Brain pericyte (primary cell): ENCODE measurements at places on chromosomes 7 and 10.
A peak's percentile ranks its signal among the peaks of the same experiment; 100 is the strongest.

- no peak for DNase-seq
These were observed 223.7 kb downstream of the SNX10 start for GRCh38 chr7:26515314-26515842.

- DNase-seq: no peak
These were observed 76.3 kb downstream of the FOXI2 start for GRCh38 chr10:127813290-127813689.

GRCh38 chr7:19610194-19610943, 98.5 kb downstream of the POLR1F start:
- DNase-seq: no peak

DNA sequence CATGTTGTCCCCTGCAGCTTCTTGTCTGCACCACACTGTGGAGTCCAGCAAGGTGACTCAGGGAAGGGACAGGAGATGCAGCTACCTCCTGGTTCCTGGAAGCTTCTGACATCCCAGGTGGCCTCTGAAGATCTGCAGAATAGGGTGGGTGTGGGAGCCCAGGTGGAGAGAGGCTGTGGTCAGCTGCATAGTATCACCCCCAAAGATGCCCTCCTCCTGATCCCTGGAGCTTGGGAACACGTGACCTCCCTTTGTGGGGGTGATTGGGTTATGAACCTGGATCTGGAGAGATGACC, 25.4 kb downstream of the CALML3 start:
- DNase-seq: no peak

DNA sequence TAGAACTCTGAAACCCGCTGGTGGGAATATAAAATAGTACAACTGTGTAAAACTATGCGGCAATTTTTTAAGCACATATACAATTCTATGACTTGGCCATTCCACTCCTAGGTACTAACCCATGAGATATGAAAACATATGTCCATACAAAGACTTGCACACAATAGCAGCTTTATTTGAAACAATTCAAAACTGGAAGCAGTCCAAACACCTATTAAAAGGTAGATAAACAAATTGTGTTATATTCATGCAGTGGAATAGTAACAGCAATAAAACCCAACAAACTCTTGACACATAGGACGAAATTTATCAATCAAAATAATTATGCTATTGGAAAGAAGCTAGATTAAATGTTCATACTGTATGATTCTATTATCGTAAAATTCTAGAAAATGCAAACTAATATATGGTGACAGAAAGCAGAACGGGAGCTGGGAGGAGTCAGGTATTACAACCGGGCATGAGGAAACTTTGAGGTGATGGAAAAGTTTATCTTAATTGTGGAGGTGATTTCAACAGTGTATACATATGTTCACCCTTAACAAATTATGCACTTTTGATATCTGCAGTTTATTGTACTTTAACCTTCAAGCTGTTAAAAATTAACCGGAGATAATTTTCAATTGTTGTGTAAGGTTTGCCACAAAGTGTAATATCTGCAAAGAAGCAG, 803 bp upstream of the STK31 start:
- no peak for DNase-seq

- no peak for DNase-seq
These were observed 35.6 kb upstream of the ATP6V0A4 start for GRCh38 chr7:138833596-138833995.

GRCh38 chr10:131270461-131271190, 40.9 kb downstream of the TCERG1L start:
- DNase-seq: no peak

- no peak for DNase-seq
These were observed 304.7 kb upstream of the AOAH start for GRCh38 chr7:37028909-37029440.

DNA sequence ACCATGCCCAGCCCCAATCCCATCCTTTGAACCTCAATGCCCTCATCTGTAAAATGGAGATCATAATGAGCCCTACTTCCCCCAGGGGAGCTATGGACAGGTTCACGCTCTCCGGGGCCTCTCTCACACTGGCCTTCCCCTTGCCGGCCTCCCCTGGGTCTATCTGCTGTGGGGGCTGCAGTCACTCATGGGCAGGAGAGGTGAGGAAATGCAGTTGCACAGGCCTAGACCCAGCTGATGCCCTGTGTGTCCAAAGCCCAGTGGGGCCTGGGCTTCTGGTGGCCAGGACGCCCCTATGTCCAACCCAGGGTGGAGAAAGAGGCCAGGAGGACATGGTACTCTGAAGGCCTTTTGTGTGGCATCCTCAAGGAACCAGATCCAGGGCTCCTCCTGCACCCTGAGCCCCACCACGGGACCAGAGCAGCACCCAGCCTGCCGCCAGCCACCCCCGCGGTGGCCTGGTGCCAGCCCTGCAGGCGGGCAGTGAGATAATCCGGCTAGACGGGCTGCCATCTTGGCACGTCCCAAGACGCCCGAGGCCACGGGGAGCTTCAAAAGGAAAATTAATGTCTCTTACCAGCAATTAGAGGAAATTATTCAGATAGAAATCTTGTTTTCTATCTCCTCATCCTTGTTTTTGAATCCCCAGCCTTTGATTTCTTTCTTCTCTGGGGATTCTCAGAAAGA, 39.0 kb downstream of the MYL10 start:
- no peak for DNase-seq

DNA sequence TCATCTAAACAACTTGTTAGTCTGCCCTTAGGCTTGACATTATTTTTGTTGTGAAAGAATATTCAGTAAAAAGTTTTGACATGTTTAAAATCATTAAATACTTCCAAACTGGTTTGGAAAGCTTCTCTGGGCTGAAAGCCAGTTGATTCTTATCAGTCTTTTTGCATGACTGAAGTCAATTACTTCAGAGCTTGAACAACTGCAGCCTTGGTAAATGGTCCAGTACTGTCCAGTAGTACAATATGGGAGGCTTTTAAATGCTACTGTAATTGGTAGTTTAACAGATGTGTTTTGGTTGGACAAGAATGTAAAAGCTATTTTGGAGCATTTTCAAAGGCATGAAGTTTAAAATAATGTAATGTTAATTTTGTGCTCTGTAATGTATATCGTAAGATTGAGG, 103.4 kb downstream of the SDK1 start:
- no peak for DNase-seq

DNA sequence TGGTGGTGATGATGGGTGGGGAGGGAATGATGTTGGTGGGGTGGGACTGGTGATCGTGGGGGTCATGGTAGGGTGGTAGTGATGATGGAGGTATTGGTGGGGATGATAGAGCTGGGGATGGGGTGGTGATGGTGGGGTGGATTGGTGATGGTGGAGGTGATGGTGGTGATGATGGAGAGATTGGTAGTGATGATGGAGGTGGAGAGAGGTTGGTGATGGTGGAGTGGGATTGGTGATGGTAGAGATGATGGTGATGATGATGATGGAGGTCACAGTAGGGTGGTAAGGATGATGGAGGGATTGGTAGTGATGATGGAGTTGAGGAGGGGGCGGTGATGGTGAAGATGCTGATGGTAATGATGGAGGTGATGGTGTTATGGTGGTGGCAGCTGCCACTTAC, 155.3 kb downstream of the EXOC4 start:
- no peak for DNase-seq

- no peak for DNase-seq
These were observed 610.5 kb upstream of the PFKP start for GRCh38 chr10:2456834-2457233.

GRCh38 chr7:80699721-80700256, 61.3 kb downstream of the CD36 start:
- DNase-seq: no peak

DNA sequence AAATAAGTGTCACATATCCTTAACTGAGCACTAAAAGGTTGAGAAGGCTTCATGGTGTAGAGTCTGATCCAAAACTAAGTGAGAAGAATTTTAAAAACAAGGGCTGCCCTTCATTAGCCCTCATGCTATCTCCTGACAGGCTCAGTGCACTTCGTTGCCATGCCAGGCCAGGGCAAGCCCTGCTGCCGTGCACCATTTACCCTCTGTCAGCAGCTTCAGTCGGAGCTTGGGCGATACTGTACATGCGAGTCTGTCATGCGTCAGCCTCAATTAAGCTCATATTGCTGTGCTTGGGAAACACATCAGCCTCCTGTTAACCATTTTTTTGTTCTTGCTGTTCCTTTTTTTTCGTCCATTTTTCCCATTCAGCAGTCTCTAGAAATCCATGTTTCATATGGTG, 166.6 kb downstream of the VTI1A start:
- DNase-seq: no peak

- no peak for DNase-seq
These were observed 44.7 kb downstream of the KLF6 start for GRCh38 chr10:3740157-3740871.

- DNase-seq: no peak
These were observed 180.8 kb downstream of the CCDC71L start for GRCh38 chr7:106480161-106480579.

DNA sequence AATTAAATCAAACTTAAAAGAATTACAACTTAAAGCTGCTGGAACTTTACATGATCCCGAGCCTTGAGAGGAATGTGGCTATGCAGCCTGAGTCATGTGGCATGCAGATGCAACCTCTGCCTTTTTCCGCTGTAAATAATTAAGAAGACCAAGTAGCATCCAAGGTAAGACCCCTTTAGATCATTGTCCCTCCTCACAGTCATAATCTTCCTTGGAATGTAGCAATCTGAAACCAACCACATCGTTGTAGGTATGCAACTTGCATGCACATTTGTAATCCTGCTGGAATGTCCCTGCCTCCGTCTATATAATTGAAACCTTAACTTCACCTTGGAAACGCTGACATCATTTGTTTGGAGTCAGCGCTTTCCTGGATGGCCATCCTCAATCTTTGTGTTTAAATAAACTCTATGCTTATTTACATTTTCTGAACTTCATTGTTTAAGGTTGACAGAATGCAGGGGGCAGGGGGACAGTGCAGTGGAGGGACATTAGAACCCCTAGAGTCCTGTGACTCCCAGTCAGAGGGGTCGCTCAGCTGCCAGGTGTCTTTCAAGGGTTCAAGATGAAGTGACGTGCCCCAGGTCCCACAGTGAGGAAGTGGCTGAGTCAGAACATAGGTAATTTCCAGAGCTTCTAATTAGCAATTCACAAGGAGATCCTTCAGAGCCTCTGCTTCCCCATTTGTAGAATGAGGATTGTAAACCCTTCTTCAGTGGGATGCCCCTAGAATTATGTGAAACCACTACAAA, 110.7 kb downstream of the RALA start:
- DNase-seq: peak; percentile 12

DNA sequence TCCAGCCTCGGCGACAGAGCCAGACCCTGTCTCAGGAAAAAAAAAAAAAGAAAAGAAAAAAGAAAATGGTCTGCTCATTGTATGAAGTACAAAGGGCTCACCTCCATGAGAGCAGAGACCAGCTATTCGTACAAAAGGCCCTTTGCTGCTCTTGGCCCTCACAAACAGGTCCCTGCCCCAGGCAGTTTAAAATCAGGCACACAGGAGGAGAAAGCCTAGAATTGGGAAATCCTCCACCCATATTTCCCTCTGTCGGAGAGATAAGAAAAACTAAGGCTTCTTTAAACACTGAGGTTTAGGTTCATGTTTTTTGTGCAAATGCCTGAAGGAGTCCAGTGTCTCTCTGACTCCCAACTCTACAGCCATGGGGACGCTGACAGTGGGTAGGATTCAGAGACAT, 15.1 kb downstream of the GNA12 start:
- no peak for DNase-seq

DNA sequence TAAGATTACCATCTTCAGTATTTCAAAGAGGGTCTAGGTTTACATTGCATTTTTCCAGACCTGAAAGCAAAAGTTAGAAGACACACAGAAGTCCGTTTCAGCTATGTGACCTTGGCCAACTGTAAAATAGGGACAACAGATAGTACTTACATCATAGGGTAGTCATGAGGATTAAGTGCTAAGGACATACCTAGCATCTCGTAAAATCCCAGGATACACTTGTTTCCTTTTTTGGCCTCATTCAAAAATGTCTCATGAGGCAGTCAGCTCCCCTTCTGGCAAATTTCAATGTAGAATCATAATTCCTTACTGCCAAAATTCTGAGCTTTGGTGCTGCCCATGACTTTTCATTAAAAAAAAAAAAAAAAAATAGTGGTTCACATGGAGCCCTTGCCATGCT, 6.4 kb upstream of the DUSP5 start:
- DNase-seq: no peak

GRCh38 chr10:113921561-113922370, 67.3 kb downstream of the NHLRC2 start:
- no peak for DNase-seq

- DNase-seq: no peak
These were observed 309.8 kb downstream of the AHR start for GRCh38 chr7:17608114-17608833.

DNA sequence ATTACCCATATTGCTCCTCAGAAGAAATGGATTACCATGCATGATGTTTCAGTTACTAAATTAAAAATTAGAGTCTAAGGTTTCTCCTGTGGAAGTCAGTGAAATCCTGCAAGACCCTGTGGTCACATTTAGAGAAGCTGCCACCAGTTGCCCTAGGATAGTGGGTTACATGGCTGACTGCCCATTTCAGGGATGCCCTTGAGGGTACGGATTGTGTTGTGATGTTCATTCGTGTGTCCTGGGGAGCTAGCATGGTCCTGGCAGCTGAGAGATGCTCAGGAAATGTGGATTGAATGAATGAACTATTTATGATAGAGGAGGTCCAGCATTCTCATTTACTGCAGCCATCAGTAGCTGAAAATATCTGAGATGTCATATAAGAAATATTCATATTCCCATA, 55.1 kb downstream of the TMEM178B start:
- DNase-seq: no peak

DNA sequence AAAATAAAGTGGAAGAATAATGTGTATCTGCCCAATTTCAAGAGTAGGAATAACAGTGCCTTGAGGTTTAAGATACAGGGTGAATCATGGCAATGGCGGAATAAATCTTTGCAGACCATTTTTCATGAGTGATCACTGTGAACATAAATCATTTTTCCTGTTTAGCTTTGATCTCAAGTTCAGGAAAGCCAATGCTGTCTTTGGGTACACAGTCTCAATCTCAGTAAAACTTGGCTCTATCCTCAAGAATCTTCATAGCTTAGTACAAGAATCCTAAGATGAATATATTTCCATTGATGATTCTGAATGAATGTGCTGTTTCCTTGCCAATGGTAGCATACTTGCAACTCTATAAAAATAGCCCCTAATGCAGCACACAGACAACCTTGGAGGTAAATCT, 6.8 kb downstream of the NAMPT start:
- no peak for DNase-seq

GRCh38 chr10:27312854-27313253, 72.3 kb upstream of the ACBD5 start:
- no peak for DNase-seq
